ENCODE measurements at places on chromosomes 5 and 9.

GRCh38 chr9:109289186-109289585 is 31.7 kb downstream of the EPB41L4B start:
- no peak for DNase-seq

DNA sequence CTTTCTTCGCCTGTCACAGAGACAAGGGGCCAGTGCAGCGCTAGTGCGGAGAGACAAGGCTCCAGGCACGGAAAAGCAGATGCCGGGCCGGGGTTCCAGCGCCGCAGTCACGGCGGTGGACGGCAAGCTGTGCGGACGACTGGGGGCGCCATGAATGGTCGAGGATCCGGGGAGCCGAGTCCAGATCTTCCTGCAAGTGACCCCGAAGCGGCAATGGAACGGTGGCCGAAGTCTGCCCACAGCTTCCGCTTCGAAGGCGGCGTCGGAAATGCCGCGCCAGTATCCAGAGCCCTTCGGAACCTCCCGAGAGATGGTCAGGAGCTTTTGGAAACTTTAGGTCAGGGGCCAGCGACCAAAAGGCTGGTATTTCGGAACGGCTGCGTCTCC is 601 bp upstream of the FAF2 start:
- peak; percentile 6 for DNase-seq

DNA sequence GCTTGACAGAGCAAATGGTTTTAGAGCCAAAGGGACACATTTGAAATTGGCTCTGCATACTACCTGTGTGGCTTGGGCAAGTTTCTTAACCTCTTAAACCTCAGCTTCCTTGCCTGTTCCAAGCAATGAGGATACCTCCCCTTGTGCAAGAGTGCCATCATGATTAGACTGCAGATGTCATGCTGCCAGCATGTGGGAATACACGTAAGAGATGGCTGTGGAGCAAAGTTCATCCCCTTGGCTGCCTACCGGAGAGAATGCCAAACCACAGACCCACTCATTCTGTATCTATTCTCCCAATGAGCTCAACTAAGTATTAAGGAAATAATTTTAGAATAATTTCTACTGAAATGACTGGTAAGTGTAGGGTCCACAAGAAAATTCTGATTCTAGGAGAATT is 101.3 kb downstream of the WDR41 start:
- no peak for DNase-seq

- no peak for DNase-seq
These were observed 130.9 kb upstream of the CHD1 start for GRCh38 chr5:99059685-99060084.

DNA sequence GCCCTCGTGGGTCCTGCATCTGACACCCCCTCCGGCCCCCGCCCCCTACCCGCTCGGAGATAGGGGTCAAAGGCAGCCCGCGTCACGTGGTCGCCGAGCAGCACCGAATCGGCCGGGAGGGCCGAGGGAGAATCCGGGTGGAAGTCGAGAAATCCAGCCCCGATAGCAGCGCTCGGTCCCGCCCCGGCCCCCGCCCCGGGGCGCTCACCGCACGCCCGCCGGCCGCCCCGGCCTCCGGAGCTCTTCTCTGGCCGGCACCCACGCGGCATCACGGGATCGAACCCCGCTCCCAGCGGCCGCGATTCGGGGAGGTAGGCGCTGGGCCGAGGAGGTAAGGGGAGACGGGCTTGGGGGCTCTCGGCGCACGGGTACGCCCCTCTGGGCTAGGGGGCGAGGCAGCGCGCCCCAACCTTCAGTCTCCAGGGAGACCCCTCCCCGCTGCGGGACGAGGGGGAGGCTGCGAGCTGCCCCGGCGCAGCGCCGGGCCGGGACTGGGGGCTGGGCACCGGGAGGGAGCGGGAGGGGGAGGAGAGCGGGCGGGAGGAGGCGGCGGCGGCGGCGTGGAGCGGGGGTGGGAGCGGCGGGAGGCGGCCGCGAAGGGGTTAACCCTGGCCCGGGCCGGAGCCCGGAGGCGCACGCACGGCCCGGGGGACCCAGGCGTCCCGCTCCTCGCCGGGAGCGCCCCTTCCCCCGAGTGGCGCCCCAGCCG is 22.1 kb upstream of the NDST1 start:
- no peak for DNase-seq

DNA sequence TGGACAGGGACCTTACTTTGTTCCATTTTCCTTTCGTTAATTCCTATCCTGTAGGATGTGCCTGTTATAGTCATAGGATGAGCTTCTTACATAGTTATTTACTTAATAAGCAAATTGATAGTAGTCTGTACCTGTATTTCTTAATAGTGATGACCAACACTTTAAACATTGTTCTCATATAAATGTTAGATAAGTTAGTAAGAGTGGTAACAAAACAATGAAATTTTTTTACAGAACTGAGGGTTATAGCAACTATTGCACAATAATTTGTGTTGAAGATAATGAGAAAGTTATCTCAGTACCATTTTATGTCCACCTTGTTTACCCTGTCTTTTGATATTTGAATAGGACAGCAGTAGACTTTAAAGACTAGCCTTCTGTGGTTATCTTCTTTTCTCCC is 162.9 kb upstream of the ELL2 start:
- DNase-seq = no peak

DNA sequence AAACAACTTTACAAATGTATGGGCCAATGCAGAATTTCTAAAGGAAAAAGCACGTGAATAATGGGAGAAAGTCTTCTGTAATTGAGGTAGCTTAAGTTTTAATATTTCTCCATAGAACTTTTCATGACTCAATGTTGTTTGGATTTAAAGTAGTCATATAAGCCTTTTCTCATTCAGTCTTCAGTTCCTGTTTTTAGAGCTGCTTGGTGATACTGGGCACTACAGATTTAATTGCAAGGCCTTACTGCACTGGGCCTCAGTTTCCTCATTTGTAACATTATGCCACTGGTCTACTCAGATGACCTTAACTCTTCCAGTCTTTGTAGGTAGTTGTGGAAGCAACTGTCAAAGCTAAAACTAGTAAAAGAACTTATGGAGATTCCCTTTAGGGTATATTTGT is 60.4 kb downstream of the WDR41 start:
- DNase-seq = no peak

GRCh38 chr9:27348785-27349697 is 52.1 kb upstream of the EQTN start:
- no peak for DNase-seq

DNA sequence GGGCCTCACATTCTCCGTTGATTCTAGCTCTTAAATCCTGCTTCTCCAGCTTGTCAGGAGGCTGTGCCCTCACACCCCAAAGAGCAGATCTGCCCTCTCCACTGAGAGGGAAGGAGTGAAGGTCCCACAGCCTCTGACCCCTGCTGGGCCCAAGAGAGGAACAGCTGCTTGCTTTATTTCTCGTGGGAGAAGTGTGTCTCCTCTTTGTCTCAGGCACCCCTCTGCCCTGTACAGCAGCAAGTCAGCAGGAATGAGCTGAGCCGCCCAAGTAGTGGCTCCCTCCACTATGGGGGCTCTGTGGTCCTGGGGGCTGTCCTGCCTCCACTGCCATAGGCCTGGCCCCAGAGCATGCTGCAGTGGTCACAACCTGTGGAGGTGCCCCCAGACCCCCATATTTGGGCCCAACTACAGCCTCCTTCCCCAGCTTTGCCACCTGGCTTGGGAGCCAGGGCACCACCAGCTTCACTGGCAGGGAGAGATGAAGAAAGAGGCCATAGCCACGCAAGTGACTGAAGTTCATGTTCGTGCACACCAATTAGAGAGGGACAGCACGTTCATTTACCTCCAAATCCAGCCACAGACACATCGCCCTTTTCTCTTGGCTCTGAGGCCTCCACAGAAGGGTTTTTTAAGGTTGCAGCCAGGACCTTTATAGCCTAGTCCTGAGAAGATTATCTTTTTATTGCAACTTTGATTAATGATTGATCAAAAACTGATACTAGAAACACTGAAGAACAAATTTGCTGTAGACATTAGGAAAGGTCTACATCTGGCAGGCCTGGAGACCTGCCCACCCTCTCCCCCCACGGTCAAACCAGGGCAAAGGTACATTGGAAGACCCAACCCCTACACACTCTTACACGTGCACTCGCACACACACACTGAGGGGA is 27.5 kb downstream of the IRF1 start:
- no peak for DNase-seq

DNA sequence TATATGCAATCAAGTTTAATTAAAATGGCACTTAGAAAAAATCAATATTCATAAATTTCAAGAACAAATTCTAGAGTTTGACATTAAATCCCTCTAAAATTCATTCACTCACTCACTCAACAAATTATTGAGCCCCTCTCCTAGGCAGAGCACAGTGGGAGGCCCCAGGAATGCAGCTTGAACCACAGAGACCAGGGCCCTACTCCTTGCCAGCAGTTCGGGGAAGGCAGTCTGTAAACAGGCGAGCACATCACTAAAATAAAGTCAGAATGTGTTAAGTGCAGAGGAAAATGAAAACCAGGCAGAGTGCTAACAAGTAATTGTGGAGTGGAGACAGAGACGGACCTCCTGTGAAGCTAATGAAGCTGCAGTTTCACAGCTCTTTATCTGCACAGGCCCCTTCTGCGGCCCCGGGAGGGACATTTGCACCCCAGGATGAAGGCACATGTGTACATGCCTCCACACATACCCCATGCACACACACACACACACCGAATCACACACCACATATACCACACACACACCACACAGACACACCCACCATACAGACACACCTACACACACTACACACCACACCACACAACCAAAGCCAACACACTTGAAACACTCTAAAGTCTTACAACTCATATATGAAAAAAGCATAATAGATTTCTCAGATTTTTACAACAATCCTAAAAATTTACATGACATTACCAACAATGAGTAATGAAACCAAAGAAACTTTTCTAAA is 40.5 kb downstream of the BHMT start:
- DNase-seq = no peak

GRCh38 chr9:115673599-115673998 is 480.0 kb upstream of the PAPPA start:
- DNase-seq = no peak

DNA sequence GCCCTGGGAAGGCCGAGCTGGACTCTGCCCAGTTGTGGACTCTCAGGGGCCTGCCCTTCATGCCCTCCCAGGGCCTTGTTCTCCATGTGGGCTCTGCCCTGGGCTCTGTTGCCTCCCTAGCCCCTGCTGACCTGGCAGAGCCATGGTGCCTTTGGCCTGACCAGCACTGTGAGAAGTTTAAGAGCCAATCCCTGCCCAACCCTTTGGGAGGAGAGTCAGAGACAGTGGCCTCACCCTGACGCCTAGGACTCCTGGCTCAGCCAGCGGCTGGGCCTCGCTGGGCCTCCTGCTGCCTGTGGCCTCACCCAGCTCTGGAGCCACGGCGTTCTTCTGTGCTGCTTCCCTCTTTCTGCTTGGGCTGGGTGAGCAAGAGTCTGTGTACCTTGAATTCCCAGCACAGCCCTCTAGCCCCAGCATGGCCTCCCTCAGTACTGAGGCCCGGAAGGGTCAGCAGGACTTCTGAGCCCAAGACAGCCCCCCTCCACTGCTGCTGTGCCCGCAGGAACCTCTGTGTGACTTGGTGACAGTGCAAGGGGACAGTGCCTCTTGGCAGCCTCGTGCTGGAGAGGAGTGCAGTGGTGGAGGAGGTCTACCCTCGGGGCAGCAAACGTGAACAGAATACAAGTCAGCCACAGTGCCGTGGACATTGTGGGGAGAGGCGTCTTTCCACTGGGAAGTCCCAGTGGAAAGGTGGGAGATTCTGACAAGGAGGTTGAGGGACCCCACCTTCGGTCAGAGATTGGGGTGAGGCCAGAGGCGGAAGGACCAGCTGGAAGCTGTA is 97.4 kb downstream of the CACNA1B start:
- no peak for DNase-seq

GRCh38 chr5:58648846-58649245 is 66.0 kb downstream of the RAB3C start:
- no peak for DNase-seq

DNA sequence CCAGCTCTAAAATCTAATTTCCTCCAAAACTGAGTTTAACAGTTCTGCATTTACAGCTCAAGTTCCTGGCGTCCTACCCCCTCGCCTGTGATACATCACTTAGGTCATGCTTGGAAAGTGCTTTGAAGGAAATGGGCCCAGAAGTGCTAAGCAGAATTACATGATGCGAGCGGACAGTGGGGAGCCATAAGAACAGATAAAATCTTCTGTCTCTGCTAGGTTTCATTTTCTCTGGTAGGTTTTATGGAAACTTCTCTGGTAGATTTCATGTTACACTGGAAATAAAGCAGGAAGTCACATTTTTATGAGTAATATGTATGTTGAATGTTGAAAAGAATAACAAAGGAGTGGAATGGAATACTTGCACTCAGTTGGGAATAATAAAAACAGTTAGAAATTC is 138.3 kb downstream of the ZDHHC21 start:
- DNase-seq = no peak

DNA sequence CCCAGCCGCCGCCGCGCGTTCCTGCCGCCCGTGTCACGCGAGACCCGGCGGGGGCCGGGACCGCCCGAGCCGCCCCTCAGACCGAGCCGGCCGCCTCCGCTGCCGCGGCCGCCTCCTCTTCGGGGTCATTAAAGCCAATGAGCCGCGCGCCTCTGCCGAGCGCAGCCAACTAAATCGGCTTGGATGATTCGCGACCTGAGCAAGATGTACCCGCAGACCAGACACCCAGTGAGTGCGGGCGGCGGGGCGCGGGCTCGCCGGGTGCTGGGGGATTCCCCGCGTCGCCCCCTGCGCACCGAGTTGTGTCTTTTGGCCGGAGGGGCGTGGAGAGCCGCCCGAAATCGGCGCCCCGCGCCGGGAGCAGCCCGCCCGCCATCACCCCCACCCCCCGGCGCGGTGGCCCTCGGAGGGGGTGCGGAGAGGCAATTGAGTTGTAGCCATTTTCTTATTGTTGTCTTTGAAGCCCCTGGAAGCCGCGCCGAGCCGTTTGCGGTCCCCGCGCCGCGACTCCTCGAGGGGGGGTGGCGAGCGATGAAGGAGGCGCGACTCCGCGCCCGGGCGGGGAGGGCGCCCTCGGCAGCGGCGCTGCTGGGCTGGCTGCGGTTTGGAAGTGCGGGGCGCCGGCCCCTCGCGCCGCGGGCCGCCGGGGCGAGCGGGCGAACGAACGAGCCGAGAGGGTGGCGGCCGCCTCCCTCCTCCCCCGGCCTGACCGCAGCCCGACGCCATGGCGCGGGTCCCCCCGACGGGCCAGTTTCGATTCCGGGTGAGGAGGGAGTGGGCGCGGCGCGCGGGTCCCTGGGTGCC is 1.0 kb downstream of the TLE4 start:
- peak; percentile 78 for DNase-seq

DNA sequence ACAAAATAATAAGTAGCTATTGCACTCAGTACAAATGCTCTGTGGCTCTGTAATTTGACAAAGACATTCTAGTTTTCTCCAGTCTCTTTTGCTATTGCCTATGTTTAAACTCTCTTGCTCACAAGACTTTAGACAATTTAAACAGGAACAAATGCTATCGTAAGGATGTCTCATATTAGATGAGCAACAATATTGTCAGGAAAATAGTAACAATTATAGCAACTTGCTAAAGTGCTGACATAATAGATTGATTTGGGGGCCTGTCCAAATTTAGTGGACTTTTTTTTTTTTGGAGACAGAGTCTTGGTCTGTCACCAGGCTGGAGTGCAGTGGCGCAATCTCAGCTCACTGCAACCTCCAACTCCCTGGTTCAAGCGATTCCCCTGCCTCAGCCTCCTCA is 11.8 kb downstream of the KIF2A start:
- DNase-seq = no peak

Measured in T-helper 2 cell (primary cell).